ENCODE measurements at places on chromosomes 11 and 22.

DNA sequence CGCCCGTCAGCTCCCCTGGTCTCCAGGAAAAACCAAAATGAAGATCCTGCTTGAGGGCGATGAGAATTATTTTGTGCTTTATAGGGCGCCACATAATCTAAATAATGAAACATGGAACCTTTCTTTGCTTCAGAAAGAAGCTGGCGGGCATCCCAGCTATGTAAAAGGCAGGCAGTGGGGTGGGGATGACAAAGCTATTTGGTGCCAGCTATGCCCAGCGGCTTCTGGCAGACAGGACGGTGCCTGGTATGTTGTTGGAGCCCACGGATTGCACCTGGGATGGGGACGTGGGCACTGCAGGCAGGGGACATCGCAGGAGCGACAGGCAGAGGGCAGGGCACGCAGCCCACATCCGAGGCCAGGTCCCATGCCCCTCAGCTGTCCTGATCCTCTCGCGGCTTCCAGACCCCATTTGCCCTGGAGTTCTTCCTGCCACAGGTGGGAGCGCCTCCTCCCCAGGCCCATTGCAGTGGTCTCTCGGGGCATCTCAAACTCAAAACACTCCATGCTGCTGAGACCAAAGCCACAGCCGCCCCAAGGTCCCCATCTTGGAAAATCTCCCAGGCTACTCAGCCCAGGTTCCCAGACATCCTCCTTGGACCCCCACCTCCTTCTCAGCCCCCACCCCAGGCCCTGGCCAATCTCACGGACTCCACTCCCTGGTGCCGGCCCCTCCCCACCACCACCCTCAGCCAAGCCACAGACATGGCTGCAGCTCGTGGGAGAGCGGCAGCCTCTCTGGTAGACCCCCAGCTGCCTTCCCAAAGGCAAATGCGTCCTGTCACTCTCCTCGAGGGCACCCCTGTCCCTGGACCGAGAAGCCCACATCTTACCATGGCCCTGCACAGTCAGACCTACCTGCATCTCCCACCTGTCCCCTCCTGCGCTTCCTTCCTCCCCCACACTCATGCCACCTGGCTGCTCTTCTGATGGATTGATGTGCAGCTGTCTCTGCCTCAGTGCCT, 45.7 kb downstream of the SHISAL1 start:
- DNase-seq: no peak

- DNase-seq: no peak
These were observed 25.9 kb upstream of the WNT7B start for GRCh38 chr22:46002757-46003270.

DNA sequence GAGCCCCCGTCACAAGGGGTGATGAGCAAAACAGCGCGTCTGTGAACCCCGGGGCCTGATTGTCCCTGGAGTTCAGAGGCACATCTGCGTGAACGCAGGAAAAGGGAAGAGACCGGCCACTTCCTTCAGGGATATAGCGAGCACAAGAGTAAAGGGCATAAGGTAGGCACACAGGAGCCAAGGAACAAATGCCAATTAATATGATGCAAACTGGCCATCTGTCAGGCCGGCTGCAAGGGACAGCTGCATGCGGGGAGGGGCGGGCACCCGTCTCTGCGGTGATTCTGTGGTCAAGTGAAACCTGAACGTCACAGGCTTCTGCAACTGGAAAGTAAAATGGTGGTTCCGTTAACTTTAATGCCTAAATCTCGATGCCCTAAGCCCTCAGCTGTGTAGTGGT, 64.7 kb downstream of the TRIM29 start:
- peak; percentile 47 for DNase-seq

DNA sequence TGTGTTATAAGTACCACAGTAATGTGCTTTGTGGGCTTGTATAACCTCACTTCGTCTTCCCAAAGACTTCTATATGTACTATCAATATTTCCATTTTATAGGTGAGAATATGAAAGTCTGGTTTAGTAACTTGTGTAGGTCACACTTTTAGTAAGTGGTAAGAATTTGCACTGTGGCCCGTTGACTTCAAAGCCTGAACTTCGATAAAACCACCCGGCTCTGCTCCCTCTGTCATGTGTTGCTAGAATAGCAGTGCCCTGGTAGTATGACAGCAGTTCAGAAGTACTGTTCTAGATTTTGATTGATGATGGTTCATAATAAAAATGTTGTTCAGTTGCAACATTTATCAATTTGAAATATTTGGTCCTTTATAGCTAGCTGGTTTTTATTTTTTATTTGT, 110.2 kb upstream of the SORL1-AS1 start:
- no peak for DNase-seq

- no peak for DNase-seq
These were observed 1256.6 kb upstream of the CNTN5 start for GRCh38 chr11:97764193-97764592.

- no peak for DNase-seq
These were observed 404 bp downstream of the DCHS1 start for GRCh38 chr11:6655020-6655789.

GRCh38 chr22:24496661-24497060, 1.5 kb downstream of the UPB1 start:
- no peak for DNase-seq

- no peak for DNase-seq
These were observed 51.4 kb downstream of the PKNOX2 start for GRCh38 chr11:125215976-125216375.
